ENCODE measurements at places on chromosomes 11 and 22. TPM values are rescaled to one million over a fixed set of nuclear protein-coding genes. Genes with fewer than 3 reads are reported as not detected.

The STARD10 gene
- total RNA-seq: 122 TPM

GRCh38 chr11:15923183-15923582 lies 433.2 kb downstream of the SOX6 start:
- no peaks in the 10 kb centered on the region for H3K27me3 ChIP-seq
- no peak overlapping the region for H3K4me3 ChIP-seq
- H3K36me3 ChIP-seq: no peaks in the 10 kb centered on the region
- H3K4me1 ChIP-seq: no peaks in the 10 kb centered on the region
- no peak overlapping the region for H3K27ac ChIP-seq

DNA sequence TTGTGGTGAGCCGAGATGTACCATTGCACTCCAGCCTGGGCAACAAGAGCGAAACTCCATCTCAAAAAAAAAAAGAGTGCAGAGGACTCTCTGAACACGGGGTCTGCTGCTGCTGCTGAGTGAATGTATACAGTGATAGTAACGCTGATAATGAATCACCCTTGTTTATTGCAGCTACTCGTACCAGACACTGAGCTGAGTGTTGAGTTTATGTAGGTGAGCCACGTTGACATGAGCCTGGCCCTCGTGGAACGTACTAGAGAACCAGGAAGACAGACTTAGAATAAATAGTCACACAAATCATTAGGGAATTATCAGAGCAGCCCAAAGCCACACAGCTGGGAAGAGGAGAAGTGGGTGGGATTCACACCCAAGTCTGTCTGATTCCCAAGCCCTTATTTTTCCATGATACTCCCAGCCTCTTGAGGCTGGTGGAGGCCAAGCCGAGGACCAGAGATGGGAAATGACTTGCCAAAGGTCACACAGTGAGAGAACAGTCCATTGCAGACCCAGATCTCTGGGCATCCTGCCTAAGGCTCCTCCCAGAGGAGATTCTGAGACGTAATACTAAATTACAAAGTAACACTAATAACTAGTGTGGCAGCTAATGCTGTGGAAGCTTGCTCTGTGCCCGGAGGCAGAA lies 34.8 kb downstream of the MB start:
- H3K27me3 ChIP-seq: no peaks in the 10 kb centered on the region
- no peaks in the 10 kb centered on the region for H3K36me3 ChIP-seq
- DNase-seq: no peak
- peaks cover 4% of the 10 kb centered on the region for H3K4me1 ChIP-seq
- H3K4me3 ChIP-seq: no peak overlapping the region

DNA sequence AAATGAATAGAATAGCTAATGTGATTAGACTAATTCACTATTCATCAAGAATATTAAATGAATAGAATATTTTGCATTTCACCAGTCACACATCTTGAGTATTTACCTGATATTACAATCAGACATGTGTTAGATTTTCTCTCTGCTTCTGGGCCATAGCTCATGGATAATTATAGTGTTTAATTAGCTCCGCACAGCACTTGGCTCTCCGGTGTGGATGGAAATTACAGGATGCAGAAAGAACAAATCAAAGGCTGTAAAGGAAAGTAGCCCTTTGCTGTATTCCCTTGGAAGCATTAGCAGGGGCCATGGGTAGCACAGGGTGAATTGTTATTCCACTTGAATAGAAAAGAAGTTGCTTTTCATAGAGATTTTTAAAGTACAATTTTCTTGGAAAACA lies 320.3 kb upstream of the SORL1-AS1 start:
- no peaks in the 10 kb centered on the region for H3K27me3 ChIP-seq
- no peak overlapping the region for H3K4me3 ChIP-seq
- no peaks in the 10 kb centered on the region for H3K4me1 ChIP-seq
- H3K27ac ChIP-seq: no peak overlapping the region

DNA sequence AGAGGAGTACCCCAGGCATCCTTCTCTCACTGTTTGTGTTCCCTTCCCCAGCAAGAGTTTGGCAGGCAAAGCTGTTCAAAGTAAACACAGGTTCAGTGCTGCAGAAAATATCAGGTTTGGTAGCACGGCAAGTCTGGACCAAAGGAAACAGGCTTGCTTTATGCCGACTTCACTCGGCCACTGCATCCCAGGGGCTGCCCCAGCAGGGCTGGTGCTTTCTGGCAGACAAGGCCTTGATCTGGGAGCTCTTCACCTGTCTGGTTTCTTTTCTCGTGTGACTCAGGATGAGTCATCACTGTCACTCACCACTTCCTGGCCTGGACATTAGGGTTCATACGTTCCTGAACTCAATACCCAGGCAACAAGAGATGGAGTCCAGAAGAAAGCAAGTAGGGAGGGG lies 52.6 kb upstream of the NAV2 start:
- DNase-seq: no peak
- no peaks in the 10 kb centered on the region for H3K27me3 ChIP-seq
- no peak overlapping the region for H3K4me3 ChIP-seq

DNA sequence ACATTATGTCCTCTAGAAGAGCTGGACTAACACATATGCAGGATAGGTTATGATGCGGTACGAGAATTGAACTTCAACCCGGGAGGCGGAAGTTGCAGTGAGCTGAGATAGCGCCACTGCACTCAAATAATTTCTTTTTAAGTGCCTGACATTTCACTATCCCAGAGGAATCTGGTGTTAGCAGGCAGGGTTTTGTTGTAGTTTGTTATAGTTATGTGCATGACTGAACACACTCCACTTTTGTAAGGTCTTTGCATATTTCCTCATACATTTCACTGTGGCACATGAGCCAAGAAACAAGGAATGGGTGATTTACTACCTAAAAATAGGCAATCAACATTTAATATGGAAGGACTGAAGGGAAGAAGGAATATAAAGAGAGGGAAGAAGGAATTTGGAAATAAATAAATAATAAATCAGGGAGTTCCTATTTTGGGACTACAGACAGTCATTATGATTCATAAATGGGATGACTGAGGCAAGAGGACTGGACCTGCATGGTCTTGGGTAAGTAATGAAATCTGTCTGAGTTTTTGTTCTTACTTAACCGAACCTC lies 8.7 kb upstream of the HIPK3 start:
- H3K4me1 ChIP-seq: no peaks in the 10 kb centered on the region
- no peak for DNase-seq
- no peak overlapping the region for H3K27ac ChIP-seq
- H3K27me3 ChIP-seq: no peaks in the 10 kb centered on the region
- no peak overlapping the region for H3K4me3 ChIP-seq

- H3K4me1 ChIP-seq: peaks cover 10% of the 10 kb centered on the region
- H3K4me3 ChIP-seq: peak overlapping the region; percentile 82
- H3K27me3 ChIP-seq: no peaks in the 10 kb centered on the region
- H3K36me3 ChIP-seq: no peaks in the 10 kb centered on the region
- peak overlapping the region; percentile 63 for H3K27ac ChIP-seq
Observed at GRCh38 chr11:67317888-67318555, 14.7 kb downstream of the SSH3 start.

Measured in body of pancreas (tissue), 4 donors.